CD8-positive, alpha-beta memory T cell (primary cell): ENCODE measurements at places on chromosomes 7 and 10.

DNA sequence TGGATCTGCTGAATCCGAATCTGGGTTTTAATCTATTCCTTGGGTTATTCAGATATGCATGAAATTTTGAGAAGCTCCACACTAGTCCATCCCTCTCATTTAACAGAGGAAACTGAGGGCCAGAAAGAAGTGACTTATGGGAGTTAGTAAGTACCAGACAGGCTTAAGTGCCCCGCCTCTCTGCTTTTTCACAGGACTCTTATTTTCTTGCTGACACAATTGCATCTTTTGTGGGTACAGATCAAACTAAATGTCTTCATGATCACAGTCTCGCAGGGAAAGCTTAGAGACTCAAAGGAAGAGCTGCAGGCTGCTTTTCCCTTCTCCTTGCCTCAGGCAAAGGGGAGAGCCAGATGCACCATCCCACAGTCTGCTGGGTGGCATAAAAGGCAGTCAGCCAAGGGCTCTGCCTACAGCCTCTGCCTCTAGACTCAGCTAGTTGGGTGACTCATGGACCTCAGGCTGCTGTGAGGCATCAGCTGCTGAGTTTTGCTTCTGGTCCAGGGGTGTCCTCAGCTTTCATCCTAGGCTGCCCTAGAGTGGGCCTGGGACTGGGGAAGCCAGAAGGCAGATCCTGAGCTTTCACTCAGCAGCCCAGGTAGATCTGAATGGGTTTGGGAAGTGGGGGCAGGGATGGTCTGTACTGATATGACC, 11.6 kb downstream of the GOLGA7B start:
- DNase-seq: no peak

DNA sequence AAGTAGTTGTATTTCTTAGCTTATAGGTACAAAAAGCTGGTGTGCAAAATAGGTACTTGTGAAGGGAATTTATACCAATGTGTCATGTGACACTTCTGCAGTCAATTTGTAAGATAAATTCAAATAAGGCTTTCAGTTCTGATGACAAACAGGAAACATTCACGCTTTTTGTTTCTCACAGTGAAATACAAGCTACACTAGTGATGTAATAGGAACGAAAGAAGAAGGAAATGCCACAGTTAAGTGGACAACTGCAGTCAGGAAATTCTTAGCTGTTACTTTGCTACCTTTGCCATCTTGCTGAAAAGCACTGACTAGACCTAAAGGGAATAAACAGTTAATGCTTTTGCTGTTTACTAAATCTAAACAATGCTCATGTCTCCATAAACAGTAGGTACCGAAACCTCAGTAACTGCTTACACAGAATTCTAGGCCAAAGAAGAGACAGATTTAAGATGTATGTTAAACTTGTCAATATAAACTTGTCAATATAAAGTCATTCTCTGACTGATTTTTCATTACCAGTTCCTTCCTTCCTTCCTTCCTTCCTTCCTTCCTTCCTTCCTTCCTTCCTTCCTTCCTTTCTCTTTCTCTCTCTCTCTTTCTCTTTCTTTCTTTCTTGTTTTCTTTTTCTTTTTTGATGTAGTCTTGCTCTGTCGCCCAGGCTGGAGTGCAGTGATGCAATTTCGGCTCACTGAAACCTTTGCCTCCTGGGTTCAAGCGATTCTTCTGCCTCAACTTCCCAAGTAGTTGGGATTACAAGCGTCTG, 10.1 kb downstream of the OTUD1 start:
- no peak for DNase-seq

GRCh38 chr10:109991266-109991855, 16.4 kb upstream of the ADD3 start:
- DNase-seq: no peak

- DNase-seq: no peak
These were observed 20.6 kb upstream of the ADAMTS14 start for GRCh38 chr10:70651661-70652060.
